GM12878 (cell line): ENCODE measurements at places on chromosomes 13 and 19.

- no peak for DNase-seq
These were observed 45.3 kb downstream of the LRCH1 start for GRCh38 chr13:46598140-46598819.

- no peak for DNase-seq
These were observed 5.6 kb downstream of the NANOS2 start for GRCh38 chr19:45908956-45909355.

- no peak for DNase-seq
These were observed 33.1 kb upstream of the NCCRP1 start for GRCh38 chr19:39163621-39164020.

- no peak for DNase-seq
These were observed 71.5 kb downstream of the RUBCNL start for GRCh38 chr13:46315491-46316075.

DNA sequence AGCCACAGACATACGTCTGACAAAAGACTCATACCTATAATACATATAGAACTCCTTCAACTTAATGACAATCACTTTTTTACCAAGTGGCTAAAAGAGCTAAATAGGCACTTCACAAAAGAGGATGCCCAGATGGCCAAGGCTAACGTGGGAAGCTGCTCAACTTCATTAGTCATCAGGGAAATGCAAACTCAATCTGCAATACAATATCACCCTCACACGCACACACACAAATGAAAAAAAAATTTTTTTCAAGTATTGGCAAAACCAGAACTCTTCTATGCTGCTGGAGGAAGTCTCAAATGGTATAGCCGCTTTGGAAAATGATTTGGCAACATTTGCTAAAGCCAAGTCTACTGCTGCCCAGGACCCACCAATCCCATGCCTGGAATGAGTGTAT lies 14.6 kb upstream of the DNMT1 start:
- DNase-seq: no peak

GRCh38 chr13:52738719-52739467 lies 727 bp downstream of the CNMD start:
- no peak for DNase-seq

GRCh38 chr13:58051396-58051795 lies 419.9 kb downstream of the PCDH17 start:
- no peak for DNase-seq

DNA sequence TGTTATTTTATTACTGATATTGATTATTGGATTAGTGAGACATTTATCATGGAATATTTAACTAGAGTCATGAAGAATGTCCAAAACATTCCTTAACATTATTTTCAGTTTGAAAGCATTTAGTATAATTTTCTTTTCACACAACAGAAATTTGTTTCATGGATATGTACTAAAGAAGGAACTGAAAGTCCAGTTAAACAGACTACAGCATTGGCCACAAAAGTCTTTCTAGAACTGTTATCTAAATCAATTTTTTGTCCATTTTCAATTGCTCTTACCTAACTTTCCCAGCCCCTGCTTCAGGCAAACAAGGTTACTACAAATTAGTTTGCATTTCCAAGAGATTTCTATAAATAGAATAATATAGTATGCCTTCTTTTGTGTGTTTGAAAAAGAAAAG lies 1018.0 kb upstream of the PCDH20 start:
- DNase-seq: no peak

GRCh38 chr13:21831654-21832324 lies 160.9 kb downstream of the FGF9 start:
- no peak for DNase-seq

- DNase-seq: no peak
These were observed 49.9 kb downstream of the RAB20 start for GRCh38 chr13:110511509-110512181.

GRCh38 chr13:45696610-45697226 lies 5.4 kb upstream of the CBY2 start:
- DNase-seq: peak; percentile 64

DNA sequence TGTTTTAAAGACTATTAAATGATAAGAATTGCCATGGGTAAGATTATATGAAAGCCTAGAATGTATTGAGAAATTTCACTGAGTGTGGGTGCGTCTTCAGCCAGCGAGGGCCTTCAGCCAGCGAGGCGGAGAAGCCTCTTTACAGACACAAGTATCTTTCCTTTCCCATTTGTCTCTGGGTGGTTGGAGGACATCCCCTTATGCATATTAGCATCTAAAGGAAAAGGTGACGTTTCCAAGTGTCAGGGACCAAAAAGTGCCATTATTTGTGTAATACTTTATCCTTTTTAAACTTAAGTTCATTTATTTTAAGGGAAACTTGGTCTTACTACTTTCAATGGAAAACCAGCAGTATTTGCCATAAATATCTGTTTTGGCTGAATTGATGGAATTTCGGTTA lies 22.2 kb downstream of the SMARCA4 start:
- no peak for DNase-seq

- DNase-seq: no peak
These were observed 21.2 kb downstream of the HDGFL2 start for GRCh38 chr19:4493104-4493928.

DNA sequence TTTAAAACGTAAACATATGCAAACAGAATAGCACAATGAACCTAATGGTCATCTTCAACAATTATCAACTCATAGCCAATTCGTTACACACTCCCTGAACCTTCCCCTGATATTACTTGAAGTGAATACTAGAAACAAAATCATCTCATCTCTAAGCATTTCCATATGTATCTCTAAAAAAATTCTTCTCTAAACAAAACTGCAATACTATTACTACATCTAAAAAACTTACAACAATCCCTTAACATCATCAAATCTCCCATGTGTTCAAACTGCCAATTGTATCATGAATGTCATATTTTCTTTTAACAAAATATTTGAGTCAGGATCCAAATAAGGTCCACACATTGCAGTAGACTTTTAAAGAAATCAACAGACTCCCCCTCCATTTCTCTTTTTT lies 61.4 kb downstream of the FRY start:
- no peak for DNase-seq

GRCh38 chr19:8253678-8254077 lies 44.5 kb downstream of the CERS4 start:
- DNase-seq: no peak

DNA sequence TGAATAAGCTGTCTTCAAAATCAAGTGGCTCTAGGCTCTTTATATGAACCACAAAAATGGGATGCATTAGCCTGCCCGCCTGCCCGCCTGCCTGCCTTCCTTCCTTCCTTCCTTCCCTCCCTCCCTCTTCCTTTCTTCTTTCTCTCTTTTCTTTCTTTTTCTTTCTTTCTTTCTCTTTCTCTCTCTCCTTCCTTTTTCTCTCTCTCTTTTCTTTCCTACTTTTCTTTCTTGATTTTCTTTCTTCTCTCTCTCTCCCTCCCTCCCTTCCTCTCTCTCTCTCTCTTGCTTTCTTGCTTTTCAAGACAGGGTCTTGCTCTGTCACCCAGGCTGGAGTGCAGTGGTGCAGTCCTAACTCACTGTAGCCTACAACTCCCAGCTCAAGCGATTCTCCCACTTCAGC lies 26.9 kb downstream of the F2RL3 start:
- no peak for DNase-seq

DNA sequence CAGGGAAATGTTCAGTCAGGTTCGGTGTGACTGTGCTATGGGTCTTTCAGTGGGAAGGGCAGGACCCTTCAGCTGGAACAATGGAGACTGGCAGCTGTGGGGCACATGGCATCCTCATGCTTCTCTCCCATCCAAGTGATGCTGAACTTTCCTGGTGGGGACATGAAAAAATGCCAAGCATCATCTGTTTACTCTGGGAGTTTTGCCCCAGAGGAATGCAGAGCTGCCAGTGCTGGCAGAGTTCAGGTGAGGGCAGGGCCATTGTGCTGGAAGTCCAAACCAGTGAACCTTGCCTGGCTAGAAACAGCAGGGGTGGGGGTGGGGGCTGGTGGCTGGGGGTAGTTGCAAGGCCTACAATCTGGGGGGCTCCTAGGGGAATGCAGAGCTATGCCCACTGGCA lies 1320.6 kb downstream of the PCDH9 start:
- DNase-seq: no peak

GRCh38 chr13:23144431-23144830 lies 36.3 kb upstream of the SGCG start:
- DNase-seq: no peak

GRCh38 chr19:46955813-46956371 lies 63.7 kb upstream of the NPAS1 start:
- no peak for DNase-seq
